ENCODE measurements at places on chromosomes 5 and 9.

GRCh38 chr5:73640861-73641320 is 14.9 kb downstream of the ARHGEF28 start:
- DNase-seq, result no peak

DNA sequence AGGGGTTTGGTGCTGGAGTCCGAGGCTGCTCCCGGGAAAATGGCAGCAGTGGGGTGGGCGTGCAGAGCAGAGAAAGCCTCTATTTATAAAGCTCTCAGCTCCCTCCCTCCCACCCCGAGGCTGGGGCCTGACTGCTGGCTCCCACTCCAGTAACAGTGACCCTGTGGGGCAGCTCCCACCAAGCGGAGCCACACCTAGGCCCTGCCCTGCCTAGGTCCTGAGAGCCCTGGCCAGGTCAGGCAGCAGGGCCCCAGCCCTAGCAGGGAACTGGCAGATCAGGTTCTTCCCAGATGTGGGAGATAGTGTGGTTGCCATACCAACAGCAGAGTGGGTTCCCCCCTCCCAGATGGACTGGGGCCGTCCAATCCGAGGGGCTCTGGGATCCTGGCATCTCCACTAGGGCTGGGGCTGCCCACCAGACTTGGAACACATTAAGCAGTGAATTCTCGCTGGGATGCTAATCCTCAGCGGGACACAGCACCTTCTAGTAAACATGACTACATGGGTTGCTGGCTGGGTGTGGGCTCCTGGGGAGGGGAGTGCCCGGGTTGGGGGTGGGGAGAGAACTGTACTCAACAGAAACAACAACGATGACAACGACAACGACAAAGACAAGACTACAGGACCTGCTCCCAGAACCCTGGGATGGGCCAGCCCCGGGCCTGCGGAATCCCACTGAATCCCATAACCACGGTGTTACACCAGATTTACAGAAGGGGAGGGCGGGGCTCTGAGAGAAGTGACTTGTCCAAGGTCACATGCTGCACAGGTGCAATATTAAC is 1.5 kb downstream of the SH3GLB2 start:
- no peak for DNase-seq

GRCh38 chr5:170527991-170528390 is 24.2 kb downstream of the KCNIP1 start:
- DNase-seq, result no peak

- DNase-seq, result no peak
Observed at GRCh38 chr5:148970876-148971275, 92.0 kb downstream of the SH3TC2 start.

GRCh38 chr5:142883025-142883424 is 112.8 kb downstream of the ARHGAP26 start:
- DNase-seq, result no peak

DNA sequence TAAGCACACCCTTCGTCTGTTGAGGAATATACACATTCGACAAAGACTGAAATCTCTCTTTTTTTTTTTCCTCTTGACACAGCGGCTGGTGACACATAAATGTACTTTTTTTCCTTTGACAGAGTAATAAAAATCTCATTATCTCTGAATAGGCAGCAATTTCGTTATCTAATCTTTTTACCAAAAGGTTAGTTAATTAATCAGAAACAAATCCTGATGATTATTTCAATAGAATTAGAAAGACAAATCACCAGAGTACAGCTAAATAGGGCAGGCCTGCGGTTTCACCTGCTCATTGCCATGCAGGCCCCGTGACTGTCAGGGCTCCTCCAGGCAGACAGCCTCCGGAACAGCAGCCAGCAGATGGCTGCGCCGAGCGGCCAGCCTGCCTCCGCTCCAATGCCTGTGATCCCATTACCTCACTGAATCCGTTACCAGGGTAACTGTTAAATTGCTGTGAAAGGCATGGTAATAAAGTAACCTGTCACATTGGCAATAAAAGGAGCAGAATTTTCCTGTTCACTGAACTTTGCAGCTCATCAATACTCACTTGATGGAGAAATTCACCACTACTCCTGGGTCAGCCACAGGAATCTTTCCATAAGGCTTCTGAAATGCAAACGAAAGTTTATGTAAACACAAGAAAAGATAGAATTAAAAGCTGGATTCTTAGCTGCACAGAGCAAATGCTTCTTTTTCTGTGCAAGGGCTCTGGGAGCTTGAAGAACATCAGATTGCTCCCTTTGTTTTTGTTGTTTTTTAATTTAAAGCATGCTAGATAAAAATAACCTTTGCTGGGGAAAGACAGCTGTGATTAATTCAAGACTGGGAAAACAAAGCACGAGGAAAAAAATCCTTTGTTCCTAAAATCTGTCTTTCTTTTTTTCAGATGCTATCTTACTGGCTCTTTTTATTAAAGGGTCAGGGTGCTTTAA is 666.4 kb upstream of the ZNF608 start:
- peak; percentile 84 for DNase-seq

GRCh38 chr9:18829873-18830272 is 203.1 kb downstream of the SAXO1 start:
- no peak for DNase-seq
